ENCODE measurements at places on chromosomes 4 and X. TPM values are rescaled to one million over a fixed set of nuclear protein-coding genes. Genes with fewer than 3 reads are reported as not detected.

PTPN13 gene
- total RNA-seq = 130 TPM

GRCh38 chrX:18598413-18598812 is 73.5 kb downstream of the RS1 start:
- no peak overlapping the region for H3K4me3 ChIP-seq
- H3K27ac ChIP-seq = no peak overlapping the region
- H3K4me1 ChIP-seq = no peaks in the 10 kb centered on the region
- peaks cover 3% of the 10 kb centered on the region for H3K36me3 ChIP-seq
- H3K27me3 ChIP-seq = no peaks in the 10 kb centered on the region

DNA sequence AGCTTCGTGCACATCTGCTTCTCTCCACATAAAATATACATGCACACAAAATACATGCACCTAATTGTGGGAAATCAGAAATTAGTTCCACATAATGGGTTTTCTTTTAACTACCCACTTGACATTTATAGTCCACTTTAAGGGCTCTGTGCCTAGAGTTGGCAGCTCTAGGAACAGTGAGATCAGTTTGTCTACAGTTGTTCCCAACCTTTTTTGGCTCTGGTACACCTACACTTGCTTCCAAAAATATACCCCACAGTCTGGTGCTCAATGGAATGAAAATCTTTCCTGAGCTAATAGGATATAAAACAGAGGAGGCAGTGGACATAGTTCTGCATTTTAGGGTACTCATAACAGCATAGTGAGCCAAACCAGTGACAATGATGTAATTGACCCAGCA is 36.1 kb downstream of the HDAC8 start:
- H3K36me3 ChIP-seq = no peaks in the 10 kb centered on the region
- no peak overlapping the region for H3K4me3 ChIP-seq
- no peak overlapping the region for H3K27ac ChIP-seq
- DNase-seq = no peak
- H3K4me1 ChIP-seq = no peaks in the 10 kb centered on the region

SNCA gene
- 7.3 TPM for total RNA-seq

- H3K27ac ChIP-seq = no peak overlapping the region
- H3K27me3 ChIP-seq = no peaks in the 10 kb centered on the region
- H3K4me1 ChIP-seq = no peaks in the 10 kb centered on the region
- H3K4me3 ChIP-seq = no peak overlapping the region
Measured at GRCh38 chr4:6087669-6088341, 69.6 kb upstream of the C4orf50 start.

DNA sequence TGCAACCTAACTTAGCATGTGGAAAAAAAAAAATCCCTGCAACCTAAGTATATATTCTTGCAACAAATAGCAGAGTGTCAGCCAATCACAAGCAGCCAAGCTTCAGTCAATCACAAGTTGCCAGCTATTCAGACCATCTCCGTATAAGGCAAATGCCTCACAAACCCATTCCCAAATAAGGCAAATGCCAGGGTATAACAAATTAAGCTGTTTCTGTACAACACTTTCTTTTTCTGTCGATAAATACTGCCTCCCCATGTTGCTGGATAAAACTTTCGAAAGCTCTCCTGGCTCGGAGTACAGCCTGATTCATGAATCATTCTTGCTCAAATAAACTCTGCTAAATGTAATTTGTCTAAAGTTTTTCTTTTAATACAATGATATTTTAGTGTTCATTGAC is 460.7 kb upstream of the SMIM31 start:
- no peak overlapping the region for H3K4me3 ChIP-seq
- H3K27me3 ChIP-seq = no peaks in the 10 kb centered on the region
- no peak overlapping the region for H3K27ac ChIP-seq
- H3K36me3 ChIP-seq = no peaks in the 10 kb centered on the region
- no peaks in the 10 kb centered on the region for H3K4me1 ChIP-seq

CSAG3 gene
- total RNA-seq = 0.35 TPM

DNA sequence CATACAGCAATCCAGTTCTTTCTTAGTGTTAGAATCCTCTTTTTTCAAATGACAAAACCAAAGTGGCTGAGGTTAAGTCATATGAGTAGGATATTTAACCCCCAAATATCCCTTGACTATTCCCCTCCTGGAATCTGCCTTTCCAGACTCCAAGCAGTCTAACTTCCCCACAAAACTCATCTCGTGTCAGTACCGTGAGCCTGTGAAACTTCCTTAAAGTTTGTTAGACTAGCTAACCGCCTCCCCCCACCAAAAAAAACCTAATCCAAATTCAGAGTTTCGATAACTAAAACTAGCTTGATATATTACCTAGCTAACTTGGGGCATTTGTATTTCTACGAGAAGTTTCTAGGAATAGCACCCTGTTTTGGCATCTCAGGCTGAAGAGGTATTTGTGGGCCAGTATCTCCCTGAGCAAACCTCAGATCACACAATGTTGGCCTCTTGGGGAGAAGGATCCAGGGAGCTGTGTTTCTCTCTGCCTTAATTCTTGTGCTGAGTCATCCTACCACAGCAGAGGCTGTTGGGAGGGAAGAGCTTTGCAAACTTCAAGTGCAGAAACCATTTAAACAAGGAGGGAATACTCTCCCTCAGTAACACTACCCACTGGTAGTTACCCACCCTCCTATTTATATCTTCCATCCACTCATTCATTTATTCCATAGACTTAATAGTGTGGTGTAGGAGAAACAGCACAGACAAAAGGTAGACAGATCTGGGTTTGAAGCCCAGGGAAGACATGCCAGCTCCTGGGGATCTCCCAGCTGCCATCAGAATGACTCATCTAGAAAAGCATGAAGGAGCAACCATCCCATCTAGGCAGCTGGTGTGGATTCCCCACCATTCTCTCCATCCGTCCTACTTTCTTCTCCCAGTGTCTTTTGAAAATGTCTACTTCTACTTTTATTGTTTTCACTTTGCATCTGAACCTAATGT is 39.3 kb upstream of the TXK start:
- H3K4me1 ChIP-seq = peaks cover 6% of the 10 kb centered on the region
- no peaks in the 10 kb centered on the region for H3K36me3 ChIP-seq
- DNase-seq = peak; percentile 68
- H3K27me3 ChIP-seq = no peaks in the 10 kb centered on the region
- no peak overlapping the region for H3K27ac ChIP-seq
- no peak overlapping the region for H3K4me3 ChIP-seq

XPNPEP2 gene
- total RNA-seq = not detected

- no peaks in the 10 kb centered on the region for H3K4me1 ChIP-seq
- H3K27ac ChIP-seq = no peak overlapping the region
- DNase-seq = no peak
- H3K4me3 ChIP-seq = no peak overlapping the region
- no peaks in the 10 kb centered on the region for H3K27me3 ChIP-seq
- H3K36me3 ChIP-seq = no peaks in the 10 kb centered on the region
Measured at GRCh38 chr4:87188048-87188447, 32.4 kb downstream of the KLHL8 start.

GRCh38 chrX:123738378-123738940 is 5.6 kb upstream of the THOC2 start:
- no peaks in the 10 kb centered on the region for H3K4me1 ChIP-seq
- no peaks in the 10 kb centered on the region for H3K27me3 ChIP-seq
- no peak overlapping the region for H3K27ac ChIP-seq
- no peaks in the 10 kb centered on the region for H3K36me3 ChIP-seq
- no peak overlapping the region for H3K4me3 ChIP-seq
- DNase-seq = no peak

DMP1 gene
- 0.09 TPM for total RNA-seq
